ENCODE measurements at places on chromosomes 12 and 14.
A peak's percentile ranks its signal among the peaks of the same experiment; 100 is the strongest.

DNA sequence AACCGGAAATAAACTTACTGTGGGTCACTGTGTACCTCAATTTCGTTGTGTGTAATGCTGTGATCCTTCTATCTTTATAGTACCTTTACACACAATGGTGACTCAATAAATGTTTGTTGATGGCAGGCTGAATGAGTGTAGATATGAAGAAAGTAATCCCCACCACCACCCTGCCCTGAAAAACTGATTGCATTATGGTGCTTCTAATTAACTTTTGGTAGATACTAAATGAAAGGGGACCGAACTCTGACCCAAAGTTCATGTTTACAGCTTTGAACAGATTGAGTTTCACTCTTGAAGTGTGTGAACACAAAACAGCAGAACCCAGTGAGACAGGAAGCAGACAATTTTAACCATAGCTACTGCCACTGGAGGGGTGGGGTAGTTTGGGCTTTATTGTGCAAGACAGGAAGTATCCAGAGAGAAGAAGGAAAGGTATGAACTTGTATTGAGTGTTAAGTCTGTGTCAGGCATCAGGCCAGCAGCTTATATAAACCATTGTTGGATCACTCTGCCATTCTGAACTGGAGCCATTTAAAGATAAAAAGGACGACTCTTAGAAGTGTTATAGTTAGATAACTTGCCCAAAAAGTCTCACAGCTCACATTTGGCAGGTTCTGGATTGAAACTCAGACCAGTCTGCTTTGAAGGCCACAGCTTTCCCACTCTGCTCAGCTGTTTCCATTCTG is 197.0 kb upstream of the AMIGO2 start:
- DNase-seq = peak; percentile 33

GRCh38 chr12:69023840-69024239 is 90.9 kb upstream of the CPM start:
- DNase-seq = no peak

DNA sequence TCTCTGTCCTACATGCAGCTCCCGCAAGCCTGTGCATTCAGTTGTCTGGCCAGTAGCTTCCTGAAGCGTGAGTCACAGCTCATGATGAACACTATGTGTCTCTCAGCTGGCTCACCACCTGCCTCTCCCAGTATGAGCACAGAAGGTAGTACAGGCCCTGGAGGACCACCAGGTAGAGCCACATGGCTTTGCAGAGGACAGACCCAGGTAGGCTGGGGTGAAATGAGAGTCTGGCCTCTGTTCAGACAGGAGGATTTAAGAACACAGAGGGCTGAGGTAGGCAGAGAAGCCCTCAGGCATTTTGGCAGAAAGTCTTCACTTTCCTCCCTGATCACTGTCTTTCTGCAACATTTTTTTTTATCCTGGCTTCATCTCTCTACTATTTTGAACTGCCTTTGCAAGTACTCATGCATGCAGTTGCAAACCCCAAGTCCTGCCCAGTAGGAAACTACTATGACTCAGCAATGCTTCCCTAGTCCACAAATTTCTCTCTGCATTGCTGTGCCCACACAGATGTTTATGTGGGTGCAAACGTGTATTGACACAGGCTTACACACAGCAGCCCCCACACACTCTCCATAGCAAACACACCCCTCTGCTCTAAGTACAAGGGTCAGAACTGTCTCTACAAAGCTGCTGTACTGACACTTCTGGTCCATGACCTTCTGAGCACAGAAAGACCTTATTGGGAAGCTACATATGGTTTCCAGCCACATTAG is 7.2 kb upstream of the SDR9C7 start:
- no peak for DNase-seq

GRCh38 chr12:3152011-3152511 is 74.9 kb downstream of the TSPAN9 start:
- no peak for DNase-seq

GRCh38 chr12:124539084-124540041 is 28.0 kb downstream of the NCOR2 start:
- DNase-seq = no peak

GRCh38 chr14:33914676-33915516 is 36.0 kb downstream of the EGLN3 start:
- DNase-seq = no peak

- no peak for DNase-seq
Observed at GRCh38 chr14:76820700-76821099, 5.5 kb upstream of the LRRC74A start.

- no peak for DNase-seq
Observed at GRCh38 chr14:61217516-61217915, 63.6 kb downstream of the TMEM30B start.

DNA sequence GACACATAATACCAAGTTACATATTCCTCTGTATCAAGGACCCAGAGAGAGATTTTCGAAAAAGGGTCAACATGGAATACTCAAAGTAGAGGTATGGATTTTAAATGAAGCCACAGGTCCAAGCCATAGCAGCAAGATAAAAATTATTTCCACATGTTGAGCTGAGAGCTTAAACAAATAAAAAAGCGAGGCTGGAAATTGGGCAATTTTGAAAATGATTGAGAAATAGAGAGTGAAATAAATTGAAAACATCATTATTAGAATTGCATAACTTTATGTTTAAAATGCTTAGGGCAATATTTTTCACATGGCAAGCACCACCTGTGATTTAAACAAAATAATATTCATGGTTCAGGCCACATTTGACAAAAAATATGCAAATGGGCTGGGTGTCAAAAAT is 1251.0 kb upstream of the USP15 start:
- no peak for DNase-seq

- DNase-seq = no peak
Observed at GRCh38 chr12:69309461-69309860, 38.7 kb upstream of the LYZ start.

DNA sequence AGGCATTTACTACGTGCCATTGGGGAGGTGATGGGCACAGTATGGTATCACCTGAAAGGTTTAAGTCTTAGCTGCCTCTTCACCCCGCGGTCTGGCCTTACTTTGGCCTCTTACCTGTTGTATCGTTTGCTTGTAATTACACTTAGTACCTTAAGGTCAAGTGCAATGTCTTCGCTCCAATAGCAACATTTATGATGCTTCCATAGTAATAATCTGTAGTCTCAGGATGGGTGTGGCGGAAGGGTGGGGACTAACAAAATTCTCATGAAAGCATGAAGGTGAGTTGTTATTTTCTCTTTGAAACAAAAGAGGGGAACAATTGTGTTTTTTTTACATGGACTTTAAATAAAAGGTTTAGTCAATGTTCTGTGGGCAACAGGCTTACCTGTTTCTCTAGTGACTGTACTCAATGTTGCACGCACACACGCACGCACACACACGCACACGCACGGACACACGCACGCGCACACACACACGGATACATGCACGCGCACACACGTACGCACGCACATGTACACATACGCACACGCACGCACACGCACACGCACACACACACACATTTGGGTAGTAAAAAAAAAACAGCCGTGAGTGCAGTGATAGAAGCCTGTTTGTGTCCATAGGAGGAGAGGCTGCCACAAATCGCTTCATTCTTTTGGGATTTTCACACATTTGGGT is 91.4 kb downstream of the DNAH10 start:
- no peak for DNase-seq

Measured in AG04450 (cell line).